Activated CD4-positive, alpha-beta T cell treated with anti-CD3 and anti-CD28 coated beads for 4 hours (primary cell): ENCODE measurements at places on chromosomes 11 and 22.

DNA sequence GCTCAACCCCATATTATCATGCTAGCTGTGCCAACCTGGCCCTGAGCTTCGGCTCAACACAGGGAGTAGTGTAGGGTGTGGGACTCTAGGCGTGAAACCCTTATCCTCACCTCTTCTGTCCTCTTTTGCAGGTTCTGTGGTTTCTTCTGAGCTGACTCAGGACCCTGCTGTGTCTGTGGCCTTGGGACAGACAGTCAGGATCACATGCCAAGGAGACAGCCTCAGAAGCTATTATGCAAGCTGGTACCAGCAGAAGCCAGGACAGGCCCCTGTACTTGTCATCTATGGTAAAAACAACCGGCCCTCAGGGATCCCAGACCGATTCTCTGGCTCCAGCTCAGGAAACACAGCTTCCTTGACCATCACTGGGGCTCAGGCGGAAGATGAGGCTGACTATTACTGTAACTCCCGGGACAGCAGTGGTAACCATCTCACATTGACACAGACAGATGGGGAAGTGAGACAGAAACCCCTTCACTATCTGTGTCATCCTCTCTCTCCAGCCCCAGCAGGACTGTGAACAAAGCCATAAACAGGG is 76.4 kb downstream of the GGTLC2 start:
- no peak for DNase-seq

- no peak for DNase-seq
Observed at GRCh38 chr11:112735470-112735869, 225.8 kb upstream of the NCAM1 start.

DNA sequence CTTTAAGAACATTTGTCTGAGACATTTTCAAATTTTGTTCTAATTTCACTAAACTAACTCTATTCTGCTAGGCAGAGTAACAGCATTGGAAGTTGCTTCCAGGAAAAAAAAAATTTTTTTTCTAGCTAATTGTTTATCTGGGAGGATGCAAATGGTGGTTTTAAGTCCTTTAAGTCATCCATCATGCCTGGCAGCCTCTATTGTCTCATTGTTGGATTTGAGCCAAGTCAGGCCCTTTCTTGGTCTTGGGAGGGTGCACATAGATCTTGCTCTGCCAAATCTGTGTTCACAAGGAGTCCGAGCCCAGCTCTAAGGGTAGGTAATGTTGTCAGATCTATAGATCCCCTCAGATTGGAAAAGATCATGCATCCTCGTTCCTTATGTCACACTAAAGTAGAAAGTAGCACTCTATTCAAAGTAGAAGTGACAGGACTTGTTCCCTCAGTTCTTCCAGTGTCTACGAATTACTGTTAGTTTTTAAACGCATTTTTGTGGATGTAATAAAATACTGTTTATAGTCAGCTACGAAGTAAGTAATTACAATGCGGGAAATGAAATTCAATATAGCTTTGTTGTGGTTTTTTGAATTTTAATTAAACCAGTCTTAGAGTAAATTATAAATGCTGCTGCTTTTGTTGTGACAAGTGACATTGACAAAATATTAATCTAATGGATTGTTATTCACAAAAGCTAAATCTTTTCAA is 166.0 kb upstream of the RASSF10 start:
- no peak for DNase-seq

- no peak for DNase-seq
Observed at GRCh38 chr11:122336706-122337105, 220.7 kb upstream of the BLID start.

DNA sequence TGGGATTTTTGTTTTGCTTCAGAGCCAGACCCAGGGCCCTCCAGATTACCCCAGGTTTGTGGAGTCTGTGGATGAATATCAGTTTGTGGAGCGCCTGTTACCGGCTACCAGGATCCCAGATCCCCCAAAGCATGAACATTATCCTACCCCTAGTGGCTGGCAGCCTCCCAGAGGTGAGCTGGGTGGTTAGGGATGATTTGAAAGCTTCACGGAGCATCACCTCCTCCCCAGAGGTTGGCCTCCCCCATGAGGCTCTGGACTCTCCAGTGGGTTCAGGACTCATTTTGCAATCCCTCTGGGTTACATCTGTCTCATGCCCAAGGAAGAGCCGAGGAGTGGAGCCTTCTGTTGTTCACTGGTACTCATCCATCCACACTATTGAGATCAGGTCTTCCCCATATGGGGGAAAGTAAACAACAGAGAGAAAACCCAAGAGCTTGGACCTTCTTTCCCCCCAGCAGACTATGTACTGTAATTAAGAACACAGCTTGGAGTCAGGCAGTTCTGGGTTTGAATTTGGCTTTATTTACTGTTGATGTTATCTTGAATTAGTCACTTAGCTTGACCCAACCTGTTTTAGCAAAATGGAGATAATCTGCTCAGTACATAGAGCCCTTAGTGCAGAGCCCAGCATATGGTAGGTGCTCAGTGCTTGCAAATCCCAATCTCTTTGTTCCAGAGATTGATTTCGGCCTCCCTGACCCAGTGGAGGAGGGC is 2.5 kb downstream of the MRPL49 start:
- DNase-seq = no peak

GRCh38 chr22:42863349-42863961 is 6.4 kb upstream of the ARFGAP3 start:
- DNase-seq = peak; percentile 43

- DNase-seq = no peak
Observed at GRCh38 chr11:121841487-121842191, 274.4 kb downstream of the BLID start.

GRCh38 chr22:39494471-39495120 is 7.5 kb upstream of the MIEF1 start:
- no peak for DNase-seq

DNA sequence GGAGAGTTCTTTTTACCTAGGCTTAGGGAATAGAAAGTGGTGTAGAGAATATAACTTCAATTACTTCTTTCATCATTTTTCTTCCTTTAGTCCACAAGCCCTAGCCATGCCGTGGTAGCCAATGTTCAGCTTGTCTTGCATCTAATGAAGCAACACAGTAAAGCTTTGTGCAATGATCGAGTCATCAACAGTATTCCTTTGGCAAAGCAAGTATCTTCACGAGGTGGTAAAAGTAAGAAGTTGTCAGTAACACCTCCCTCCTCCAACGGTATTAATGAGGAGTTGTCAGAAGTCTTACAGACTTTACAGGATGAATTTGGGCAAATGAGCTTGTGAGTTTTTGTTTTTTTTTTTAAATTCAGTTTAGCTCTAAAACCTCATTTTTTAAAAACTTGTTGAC is 37.4 kb downstream of the CEP57 start:
- no peak for DNase-seq

DNA sequence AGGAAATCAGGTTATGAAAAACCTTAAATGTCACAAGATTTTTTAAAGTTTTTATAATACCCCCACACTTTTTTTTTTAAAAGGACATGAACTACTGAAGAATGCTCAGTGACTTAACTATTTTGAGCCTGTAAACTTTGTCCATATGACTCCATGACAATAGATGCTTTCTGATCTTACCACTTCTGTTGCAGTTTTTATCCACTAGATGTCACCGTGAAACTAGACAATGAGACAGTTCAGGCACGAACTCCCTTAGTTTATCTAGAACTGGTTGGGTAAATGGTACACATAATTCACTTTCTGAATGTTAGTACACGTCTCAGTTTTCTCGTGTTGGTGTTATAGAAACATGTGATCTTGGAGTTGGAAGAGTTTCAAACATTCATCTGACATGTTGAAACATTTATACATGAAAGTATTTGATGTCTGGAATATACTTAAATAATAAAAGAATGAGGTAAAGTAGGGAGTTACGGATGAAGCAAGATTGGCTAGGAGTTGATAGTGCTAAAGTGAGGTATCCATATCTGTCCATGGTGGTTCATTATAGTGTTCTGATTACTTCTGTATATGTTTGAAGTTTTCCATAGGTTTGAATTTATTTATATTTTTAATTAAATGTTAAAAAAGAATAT is 8.1 kb downstream of the CCDC15 start:
- DNase-seq = no peak

GRCh38 chr11:8332196-8332595 is 68.5 kb upstream of the LMO1 start:
- no peak for DNase-seq

DNA sequence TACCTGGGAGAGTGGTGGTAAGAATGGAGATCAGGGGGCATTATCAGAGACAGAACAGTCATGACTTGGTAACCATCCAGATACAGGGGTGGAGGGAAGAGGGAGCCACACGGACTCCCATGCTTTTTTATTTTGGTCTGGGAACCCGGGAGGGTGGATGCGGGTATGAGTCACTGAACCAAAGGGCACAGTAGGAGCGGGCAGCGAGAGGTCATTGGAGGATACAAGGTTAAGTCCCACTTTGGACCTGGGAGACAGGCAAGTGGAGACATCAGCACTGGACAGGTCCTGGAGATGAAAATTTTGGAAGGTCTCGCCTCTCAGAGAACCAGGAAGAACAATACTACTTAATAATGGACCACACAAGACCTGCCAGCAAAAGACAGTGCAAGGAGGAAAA is 6.7 kb downstream of the HDHD5 start:
- DNase-seq = no peak

- DNase-seq = no peak
Observed at GRCh38 chr11:128057786-128058395, 529.5 kb downstream of the ETS1 start.

- DNase-seq = no peak
Observed at GRCh38 chr22:39501644-39502108, 414 bp upstream of the MIEF1 start.

GRCh38 chr11:61709572-61709971 is 29.4 kb downstream of the DAGLA start:
- DNase-seq = no peak

- no peak for DNase-seq
Observed at GRCh38 chr11:97815667-97816066, 1205.1 kb upstream of the CNTN5 start.

- DNase-seq = no peak
Observed at GRCh38 chr11:71937826-71938225, 9.0 kb downstream of the RNF121 start.

GRCh38 chr22:30643055-30643875 is 7.7 kb downstream of the SLC35E4 start:
- DNase-seq = no peak

DNA sequence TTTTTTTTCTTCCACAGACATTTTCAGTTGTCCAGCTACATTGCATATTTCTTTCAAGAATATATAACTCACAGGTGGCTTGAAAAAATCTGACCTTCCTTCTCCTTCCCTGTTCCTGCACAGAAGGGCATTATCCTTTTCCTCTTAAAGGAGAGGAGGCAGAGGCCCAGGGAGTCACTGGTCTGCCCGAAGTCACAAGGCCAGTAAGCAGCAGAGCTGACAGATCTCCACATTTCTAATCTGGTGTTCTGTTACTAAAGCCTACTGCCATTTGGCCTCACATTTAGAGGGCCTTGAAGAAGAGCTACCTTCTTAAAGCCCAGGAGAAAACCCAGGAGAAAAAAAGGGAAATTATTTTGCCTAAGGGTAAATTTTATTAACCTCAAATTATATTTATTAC is 12.3 kb downstream of the ENDOD1 start:
- DNase-seq = no peak

DNA sequence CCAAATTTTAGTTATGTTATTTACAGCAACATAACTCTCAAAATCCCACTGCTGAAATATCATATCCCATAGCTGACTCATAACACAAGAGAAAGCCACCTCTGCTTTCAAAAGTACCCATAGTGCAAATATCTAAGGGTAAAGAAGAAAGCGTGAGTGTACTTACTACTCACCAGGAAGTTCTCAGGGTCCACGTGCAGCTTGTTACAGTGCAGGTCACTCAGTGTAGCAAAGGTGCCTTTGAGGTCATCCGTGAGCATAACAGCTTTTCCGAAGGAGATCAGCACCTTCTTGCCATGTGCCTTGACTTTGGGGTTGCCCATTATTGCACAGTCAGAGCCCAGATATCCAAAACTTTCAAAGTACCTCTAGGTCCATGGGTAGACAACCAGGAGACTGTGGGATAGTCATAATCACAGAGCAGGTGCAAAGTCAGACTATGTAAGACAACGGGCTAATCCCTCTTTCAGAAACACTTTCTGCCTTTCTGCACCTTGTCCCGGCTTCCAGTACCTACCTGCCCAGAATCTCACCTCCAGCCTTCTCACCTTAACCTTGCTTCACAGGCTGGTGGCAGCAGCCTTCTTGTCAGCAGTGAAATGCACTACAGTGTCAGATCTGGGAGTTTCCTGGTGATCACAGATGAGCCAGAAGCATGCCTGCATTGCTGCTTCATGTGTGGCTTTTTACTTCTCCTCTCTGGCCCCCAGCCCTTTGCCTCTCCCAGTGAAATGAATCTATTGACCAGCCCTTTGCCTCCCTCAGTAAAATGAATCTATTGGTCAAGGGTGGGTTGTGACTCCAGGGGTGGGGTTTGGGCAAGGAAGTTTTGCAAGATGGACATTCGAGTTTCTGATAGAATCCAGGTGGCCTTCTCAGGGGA is 6.5 kb downstream of the HBG1 start:
- DNase-seq = no peak

DNA sequence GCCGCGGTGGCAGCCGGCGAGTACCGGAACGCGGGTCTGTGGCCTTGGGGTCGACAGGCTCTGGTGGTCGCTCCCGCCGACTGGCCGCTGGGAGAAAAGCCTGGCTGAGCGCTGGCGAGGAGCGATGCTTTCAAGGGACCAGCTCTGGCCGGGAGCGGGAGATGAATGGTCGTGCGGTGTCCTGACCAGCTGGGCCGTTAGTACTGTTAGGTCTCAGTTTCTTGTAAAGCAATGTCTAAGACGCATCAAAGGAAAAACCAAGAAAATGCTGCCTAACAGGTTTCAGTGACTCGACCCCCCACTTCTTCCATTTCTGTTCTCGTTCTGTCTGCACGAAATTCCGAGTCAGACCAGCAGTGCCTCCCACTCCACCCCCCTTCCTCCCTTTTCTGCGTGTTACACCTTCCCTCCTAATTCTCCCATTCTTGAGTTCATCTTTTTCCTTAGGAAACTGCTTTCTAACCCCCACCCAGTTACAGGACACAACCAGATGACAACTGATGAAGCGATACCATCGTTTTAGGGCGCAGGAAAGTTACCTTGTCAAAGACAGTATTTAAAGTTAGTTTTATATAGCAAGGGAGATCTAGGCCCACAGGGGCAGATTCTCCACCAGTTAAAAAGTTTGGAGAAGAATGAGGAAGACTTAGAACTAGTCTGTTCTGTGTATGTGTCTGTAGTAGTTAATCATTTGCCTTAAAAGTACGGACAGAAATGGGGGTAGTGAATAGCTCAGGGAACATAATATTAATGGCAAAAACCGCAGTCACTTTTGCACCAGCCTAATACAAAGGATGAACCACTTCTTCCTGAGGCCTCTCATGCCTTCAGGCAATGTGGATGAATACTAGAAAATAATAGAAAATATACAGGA is 1.0 kb downstream of the CUL5 start:
- DNase-seq = peak; percentile 7

GRCh38 chr11:83628622-83629355 is 342.6 kb upstream of the CCDC90B start:
- DNase-seq = no peak

- DNase-seq = no peak
Observed at GRCh38 chr11:21464601-21465193, 728.2 kb upstream of the ANO5 start.
